Stimulated activated CD4-positive, alpha-beta T cell treated with anti-CD3 and anti-CD28 coated beads, Interleukin-4, amount 100 ng/mL, for 1 hour (primary cell): ENCODE measurements at places on chromosomes 13 and 19.

DNA sequence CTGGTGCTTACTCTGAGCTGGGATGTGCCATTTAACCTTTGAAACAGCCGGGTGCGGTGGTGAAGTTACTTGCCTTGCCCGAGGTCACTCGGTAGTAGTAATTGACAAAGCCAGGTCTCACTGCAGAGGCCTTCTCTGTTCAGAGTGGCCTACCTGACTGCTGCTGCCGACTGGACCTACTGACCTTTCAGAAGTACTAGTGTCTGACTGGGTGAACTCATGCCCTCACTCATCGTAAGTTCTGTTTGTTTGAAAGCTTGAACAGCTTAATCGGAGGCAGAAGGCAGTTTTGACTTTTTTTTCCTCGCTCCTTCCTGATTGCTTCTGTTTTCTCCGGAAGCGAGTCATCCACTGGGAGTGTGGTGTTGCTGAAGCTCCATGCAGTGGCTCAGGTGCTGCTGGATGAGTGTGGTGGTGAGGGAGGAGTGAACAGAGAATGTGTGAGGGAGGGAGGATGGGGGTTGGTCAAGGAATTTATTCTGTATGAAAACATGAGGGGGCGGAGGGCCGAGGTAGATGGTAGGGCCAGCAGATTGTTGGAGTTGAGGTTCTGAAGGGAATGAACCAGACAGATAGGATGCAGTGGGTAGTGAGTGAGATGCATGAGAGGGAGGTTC lies 2.7 kb downstream of the SPINT2 start:
- no peak for DNase-seq

GRCh38 chr19:37955986-37956385 lies 49.0 kb downstream of the SIPA1L3 start:
- no peak for DNase-seq

GRCh38 chr19:46892252-46893179 lies 31.7 kb downstream of the ARHGAP35 start:
- no peak for DNase-seq

GRCh38 chr19:55651236-55651635 lies 3.2 kb downstream of the CCDC106 start:
- no peak for DNase-seq

DNA sequence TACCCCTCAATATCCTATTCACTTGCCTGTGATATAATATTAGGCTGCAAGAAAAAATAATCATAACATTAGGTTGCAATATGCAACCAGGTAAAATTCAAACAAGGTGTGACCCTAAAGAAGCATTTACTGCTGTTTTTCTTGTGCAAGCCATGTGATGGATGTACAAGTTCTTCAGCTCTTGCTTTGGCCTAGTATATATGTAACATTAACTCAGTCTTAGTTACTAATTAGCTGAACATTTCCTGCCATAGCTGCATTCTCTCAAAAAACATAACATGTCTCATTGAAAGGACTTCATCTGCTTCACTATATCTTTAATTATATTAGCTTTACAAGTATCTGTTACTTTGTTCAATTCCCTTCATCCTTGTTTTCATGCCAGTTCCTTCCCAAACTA lies 406.8 kb upstream of the HTR2A start:
- DNase-seq, result no peak

GRCh38 chr19:4371247-4372164 lies 28.1 kb downstream of the MPND start:
- DNase-seq, result no peak

DNA sequence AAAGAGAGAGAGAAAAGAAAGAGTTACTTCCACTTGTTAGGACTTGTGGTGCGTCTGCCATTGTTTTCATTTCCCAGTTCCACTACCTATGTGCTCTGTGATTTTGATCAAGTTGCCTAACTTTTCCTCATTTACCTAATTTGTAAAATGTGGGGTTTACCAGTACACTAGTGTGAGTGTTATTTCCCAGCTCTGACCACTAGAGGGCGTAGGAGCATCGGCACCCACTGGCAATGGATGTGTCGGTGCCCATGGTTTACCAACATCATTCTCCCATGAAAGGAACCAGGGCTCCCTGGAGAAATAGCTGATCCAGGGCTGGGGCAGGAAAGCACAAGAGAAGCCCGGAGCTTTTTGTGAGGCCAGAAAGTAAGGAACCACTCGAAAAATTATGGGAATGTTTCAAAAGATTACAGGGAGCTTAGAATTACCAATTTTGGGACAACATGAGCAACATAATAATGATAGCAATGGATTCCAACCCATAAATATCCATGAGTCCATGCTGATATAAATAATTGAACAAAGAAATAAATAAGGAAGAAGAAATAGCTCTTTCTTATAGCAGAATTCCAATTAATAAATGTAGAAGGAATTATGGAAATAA lies 15.1 kb upstream of the CEACAM4 start:
- DNase-seq, result peak; percentile 62

GRCh38 chr19:52453324-52454094 lies at the start of gene ZNF578:
Gene ZNF578, plus strand, starts transcription at chr19:52453553. Its CDS starts 48,293 bp downstream, at chr19:52501846.
- DNase-seq, result peak; percentile 67

- no peak for DNase-seq
Measured at GRCh38 chr13:112984954-112985802, 16.2 kb downstream of the MCF2L start.

DNA sequence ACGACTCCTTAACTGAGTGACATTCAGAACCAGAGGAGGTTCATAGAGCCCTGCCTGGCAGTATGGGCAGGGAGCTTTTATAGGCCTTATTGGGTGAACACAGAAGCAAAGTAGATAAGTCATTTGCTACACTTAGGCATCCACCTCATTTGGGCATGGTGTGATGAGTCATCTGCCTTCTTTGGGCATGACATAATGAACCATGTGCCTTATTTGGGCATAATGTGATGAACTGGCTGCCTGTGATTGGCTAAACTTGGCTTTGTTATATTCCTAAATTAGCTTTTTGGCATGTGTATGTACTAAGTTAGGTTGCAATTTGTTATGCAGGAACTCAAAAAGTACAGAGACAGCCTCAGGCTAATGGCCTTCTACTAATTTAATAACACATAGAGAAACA lies 2210.2 kb upstream of the PCDH20 start:
- no peak for DNase-seq

DNA sequence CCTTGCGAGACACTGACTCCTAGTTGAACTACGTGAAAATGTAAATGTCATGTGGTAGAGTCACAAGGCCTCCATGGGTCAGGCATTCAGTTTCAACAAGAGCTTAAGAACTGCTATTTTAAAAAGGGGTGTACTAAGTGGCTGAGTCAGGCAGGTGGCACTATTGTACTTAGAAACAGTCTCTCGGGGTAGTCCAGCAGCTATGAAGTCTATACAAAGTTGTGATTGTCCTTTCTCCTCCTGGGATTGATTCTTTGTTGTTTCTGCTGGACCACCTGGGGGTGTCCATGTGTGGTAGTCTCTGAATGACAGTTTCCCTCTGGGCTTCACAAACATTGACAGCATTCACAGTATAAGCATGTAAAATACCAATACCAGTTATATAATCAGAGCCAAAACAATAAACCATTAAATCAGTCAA lies 33.0 kb downstream of the UGGT2 start:
- DNase-seq, result no peak

DNA sequence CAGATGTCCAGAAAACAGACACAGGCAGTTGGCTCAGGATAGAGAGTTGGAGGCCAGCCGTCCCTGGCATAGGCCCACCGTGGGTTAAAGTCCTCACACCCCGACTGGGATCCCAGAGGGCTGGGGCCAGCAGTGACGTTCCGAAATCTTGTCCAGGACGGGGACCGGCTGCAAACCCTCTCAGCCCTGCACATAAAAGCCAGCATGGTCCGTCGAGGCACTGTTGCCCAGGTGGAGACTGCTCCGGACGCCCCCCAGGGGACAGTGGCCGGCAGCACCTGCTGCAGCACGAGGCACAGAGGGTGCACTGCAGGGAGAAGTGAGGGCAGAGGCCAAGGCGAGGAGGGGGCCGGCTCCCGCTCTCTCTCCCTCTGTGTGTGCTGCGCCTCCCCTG lies 4.3 kb upstream of the IFNL2 start:
- no peak for DNase-seq

GRCh38 chr19:16638666-16639065 lies 10.7 kb upstream of the MED26 start:
- DNase-seq, result no peak

- no peak for DNase-seq
Measured at GRCh38 chr13:85197431-85197830, 601.8 kb downstream of the SLITRK6 start.

DNA sequence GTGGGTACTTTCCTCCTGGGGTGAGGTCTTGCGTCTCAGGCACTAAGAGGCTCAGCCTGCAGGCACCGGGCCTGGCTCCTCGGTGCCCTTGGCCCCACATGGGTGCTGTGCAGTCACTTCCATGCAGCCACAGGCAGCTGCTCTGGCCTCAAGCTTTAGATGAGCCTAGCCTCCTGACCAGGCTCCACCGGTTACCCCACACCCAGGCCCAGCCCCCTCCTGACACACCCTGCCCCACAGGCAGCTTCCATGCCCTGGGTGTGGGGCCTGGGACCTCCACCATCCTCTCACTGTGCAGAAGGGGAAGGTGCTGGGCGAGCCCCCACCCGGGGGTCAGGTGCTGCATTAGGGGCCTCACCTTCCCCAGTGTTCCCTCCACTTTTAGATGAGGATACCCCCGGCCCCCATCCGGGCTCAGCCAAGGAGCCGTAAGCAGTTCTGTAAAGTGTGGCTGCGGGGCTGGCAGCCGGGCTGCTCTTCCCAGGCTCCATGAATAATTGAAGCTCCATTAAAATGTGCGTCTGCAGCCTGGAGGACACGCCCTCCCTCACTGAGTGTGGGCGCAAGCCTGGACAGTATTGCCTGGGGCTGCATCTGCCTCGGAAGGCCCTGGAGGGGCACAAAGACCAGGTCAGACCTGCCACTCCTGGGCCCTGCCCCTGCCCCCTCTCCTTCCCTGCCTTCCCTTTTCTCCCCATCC lies 72.5 kb upstream of the KCTD15 start:
- no peak for DNase-seq

DNA sequence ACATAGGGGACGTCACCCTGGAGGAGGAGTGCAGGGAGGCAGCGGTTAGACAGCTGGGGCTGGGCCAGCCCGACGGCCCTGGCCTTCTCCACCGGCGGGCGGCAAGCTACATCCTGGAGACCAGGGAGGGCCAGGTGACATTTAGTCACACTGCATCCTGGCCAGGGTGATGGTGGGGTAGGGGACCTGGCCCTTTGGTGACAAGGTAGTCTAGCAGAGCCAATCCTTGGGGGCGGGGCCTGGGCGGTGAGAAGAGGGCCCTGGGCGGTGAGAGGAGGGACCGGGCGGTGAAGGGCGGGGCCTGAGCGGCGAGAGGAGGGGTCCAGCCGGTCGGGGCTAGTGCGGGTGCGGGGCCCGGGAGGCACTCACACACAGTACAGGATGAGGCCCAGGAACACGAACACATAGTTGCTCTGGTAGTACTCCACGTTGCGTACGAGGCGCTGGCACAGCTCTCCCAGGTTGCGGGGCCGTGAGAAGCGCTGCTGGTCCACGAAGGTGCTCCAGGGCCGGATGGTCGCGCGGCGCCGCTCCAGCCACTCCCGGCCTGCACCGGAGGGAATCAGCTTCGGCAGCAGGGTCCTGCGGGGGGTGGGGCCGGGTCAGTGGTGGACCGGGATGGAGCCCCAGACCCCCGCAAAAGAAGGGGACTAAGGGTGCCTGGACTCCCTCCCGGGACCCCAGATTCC lies 610 bp downstream of the RABAC1 start:
- DNase-seq, result peak; percentile 87

DNA sequence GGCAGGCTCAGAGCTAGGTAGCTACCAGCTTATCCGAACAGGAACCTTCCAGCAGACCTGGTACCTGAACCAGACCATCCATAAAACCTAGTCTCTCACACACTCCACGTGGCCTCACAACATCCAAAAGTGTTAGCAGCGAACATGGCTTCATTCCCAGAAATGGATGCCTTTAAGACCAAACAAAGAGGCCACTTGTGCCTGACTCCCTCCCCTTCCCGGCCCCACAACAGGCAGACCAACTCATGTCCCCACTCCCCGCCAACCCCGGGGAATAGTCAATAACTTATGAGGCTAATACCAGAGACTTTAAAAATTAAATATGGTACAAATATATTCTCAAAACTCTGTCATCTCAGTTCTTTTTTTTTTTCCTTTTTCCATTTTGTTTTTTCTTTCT lies 46.2 kb downstream of the ZNF557 start:
- DNase-seq, result no peak

- no peak for DNase-seq
Measured at GRCh38 chr19:7582446-7582845, 13.2 kb upstream of the CAMSAP3 start.

- DNase-seq, result no peak
Measured at GRCh38 chr19:9043524-9043923, 33.3 kb upstream of the MUC16 start.

- peak; percentile 74 for DNase-seq
Measured at GRCh38 chr19:12669270-12670158, 2.9 kb downstream of the WDR83 start.

DNA sequence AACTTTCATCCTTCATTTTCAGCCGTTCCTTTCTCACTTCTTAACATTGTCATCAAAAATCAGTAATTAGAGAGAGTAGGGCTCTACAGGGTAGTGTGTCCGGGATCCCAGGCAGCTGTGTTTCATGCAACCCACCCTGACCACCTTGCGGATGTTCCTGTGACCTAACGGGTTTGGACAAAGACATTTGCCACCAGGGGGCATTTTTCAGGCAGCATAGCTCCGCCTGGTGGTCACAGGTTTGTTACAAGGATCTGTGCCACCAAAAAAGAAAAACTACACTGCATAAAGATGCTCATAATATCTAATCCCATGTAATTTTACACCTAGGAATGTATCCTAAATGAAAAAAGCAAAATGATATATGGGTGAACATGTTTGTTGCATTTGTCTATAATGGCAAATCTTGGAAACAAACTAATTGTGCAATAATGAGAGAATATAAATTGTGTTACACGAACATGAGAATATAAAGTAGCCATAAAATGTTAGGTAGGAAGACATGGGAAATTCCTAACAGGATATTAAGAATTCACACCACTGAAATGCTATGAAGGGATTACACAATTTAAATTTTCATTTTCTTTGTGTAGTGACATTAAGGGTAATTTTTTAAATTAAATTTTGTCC lies 123.0 kb downstream of the SLC7A1 start:
- DNase-seq, result peak; percentile 35

- no peak for DNase-seq
Measured at GRCh38 chr19:53915000-53915399, 5.9 kb downstream of the CACNG7 start.

- no peak for DNase-seq
Measured at GRCh38 chr13:23644126-23644419, 73.9 kb downstream of the TNFRSF19 start.

- no peak for DNase-seq
Measured at GRCh38 chr13:46604226-46604990, 51.4 kb downstream of the LRCH1 start.

DNA sequence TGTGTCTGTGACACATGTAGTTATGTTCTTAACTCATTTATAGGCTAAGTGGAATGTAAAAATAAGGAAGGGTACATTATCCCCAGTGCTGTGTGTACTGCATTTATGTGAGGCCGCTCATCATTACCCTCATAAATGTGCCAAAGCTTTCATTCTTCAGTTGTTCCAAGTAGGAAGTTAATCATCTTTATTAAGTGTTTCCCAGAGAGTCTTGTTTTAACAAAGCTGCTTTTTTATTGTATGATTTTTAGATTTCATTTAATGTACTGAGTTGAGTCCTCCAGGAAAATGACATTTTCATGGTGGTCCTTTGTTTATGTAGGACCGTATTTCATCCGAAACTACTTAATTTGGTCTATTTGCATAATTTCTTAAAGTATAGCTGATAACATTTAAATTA lies 379.8 kb downstream of the DLEU7 start:
- DNase-seq, result no peak

- no peak for DNase-seq
Measured at GRCh38 chr19:3575260-3575741, 2.6 kb downstream of the HMG20B start.
